ENCODE measurements at places on chromosomes 4 and X. TPM values are rescaled to one million over a fixed set of nuclear protein-coding genes. Genes with fewer than 3 reads are reported as not detected.

The LGI2 gene
- not detected for total RNA-seq

The GSX2 gene
- not detected for total RNA-seq

DNA sequence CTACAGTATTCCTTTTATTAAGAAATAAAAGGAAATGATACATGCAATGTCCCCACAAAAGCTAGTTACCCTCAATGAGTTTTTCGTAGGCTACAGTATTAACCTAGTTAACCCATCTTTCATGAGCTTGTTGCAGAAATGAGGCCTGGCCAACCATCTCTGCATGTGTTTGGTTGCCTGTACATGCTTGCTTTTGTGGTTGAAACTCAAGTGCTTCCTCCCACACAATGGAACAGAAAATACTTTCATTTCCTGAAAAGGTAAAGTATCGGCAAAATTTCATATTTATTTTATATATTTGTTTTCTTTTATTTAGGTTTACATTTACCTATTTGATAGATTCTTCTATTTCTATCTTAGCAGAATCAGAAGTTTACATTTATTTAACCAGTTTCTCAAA is 214.6 kb upstream of the FAM241A start:
- H3K36me3 ChIP-seq: no peaks in the 10 kb centered on the region
- DNase-seq: no peak
- peaks cover 11% of the 10 kb centered on the region for H3K27me3 ChIP-seq
- H3K4me1 ChIP-seq: peaks cover 3% of the 10 kb centered on the region
- no peak overlapping the region for H3K27ac ChIP-seq
- no peak overlapping the region for H3K4me3 ChIP-seq

DNA sequence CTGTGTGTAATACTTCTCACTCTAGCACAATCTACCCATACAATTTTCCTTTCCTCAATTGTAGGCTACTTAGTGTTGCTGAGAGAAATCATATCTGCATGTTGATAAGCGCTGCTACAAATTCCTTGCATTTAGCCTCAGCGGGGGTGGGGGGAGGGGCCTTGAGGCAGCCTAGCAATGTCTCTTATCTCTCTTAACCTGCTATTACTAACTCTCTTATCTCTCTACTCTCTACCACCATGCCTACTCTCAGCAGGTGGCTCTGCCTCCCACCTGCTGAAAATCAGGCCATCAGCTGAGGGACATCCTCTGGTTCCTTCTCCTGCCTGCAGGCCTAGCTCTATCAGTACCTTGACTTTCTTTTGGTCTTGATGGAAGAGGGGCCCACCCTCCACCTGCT is 98.9 kb downstream of the GPR82 start:
- peaks cover 7% of the 10 kb centered on the region for H3K4me1 ChIP-seq
- H3K4me3 ChIP-seq: no peak overlapping the region
- peaks cover 18% of the 10 kb centered on the region for H3K36me3 ChIP-seq
- DNase-seq: no peak
- H3K27me3 ChIP-seq: no peaks in the 10 kb centered on the region
- H3K27ac ChIP-seq: no peak overlapping the region

The MAP3K15 gene
- total RNA-seq: 0.38 TPM

DNA sequence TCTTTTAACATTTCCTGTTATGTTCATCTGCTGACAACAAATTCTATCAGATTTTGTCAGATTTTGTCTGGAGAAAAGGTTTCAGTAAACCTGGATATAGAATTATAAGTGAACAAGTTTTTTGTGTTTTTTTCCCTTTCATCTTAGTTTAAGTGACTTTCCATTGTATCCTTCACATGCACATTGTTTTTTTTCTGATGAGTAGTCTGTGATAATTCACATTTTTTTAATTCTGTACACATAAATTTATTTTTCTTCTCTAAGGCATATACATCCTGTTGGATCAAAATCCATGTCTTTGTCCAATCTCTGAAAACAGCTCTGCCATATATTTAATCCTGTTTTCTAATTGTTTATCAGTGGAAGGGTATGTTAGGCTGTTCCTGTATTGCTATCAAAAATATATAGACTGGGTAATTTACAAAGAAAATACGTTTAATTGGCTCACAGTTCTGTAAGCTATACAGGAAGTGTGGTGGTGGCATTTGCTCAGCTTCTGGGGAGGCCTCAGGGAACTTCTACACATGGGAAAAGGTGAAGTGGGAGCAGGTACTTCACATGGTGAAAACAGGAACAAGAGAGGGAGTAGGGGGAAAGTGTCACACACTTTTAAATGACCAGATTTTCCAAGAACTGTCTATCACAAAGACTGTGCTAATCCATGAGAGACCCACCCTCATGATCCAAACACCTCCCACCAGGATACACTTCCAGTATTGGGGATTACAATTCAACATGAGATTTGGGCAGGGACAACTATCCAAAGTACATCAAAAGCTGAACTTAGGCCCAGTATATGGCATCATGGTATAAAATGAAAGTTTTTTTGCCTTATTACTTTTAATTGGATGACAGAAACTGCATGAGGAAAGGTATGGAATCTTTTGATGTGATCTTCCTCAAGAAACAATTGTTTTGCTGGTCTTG is 45.6 kb upstream of the GRID2 start:
- no peak for DNase-seq
- H3K27ac ChIP-seq: no peak overlapping the region
- H3K36me3 ChIP-seq: no peaks in the 10 kb centered on the region
- no peaks in the 10 kb centered on the region for H3K4me1 ChIP-seq

The MAGEB6B gene
- not detected for total RNA-seq

- no peak overlapping the region for H3K27ac ChIP-seq
- no peak overlapping the region for H3K4me3 ChIP-seq
- H3K4me1 ChIP-seq: no peaks in the 10 kb centered on the region
- peaks cover 4% of the 10 kb centered on the region for H3K36me3 ChIP-seq
- peaks cover 4% of the 10 kb centered on the region for H3K27me3 ChIP-seq
Measured at GRCh38 chr4:152038238-152038637, 277.4 kb upstream of the GATB start.

GRCh38 chr4:7206911-7207567 is 14.7 kb downstream of the SORCS2 start:
- no peaks in the 10 kb centered on the region for H3K4me1 ChIP-seq
- no peak for DNase-seq
- no peak overlapping the region for H3K4me3 ChIP-seq

GRCh38 chr4:169158046-169158445 is 112.7 kb downstream of the SH3RF1 start:
- no peaks in the 10 kb centered on the region for H3K36me3 ChIP-seq
- no peak overlapping the region for H3K27ac ChIP-seq
- H3K4me1 ChIP-seq: no peaks in the 10 kb centered on the region
- H3K27me3 ChIP-seq: peaks cover 17% of the 10 kb centered on the region
- H3K4me3 ChIP-seq: no peak overlapping the region
- no peak for DNase-seq

DNA sequence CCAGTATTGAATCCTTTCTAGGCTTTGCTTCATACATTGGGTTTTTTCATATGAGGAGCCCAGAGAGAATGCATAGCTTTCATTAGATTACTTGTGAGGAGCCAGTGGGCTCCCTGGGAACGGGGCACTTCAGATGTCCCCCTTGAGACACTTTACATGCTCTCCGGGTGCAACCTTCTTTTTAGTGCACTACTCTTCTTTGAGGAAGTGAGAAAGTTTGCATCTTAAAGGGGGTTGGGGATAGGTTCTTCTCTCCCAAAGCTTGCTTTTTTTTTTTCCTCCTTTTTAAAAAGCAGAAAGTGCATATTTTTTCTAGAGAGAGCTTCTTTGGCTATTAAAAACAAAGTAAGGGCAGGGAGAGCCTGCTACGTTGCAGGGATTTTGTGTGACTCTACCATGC is 4.3 kb downstream of the HADH start:
- H3K36me3 ChIP-seq: peaks cover 32% of the 10 kb centered on the region
- no peak overlapping the region for H3K4me3 ChIP-seq
- no peaks in the 10 kb centered on the region for H3K27me3 ChIP-seq
- H3K4me1 ChIP-seq: peaks cover 28% of the 10 kb centered on the region

DNA sequence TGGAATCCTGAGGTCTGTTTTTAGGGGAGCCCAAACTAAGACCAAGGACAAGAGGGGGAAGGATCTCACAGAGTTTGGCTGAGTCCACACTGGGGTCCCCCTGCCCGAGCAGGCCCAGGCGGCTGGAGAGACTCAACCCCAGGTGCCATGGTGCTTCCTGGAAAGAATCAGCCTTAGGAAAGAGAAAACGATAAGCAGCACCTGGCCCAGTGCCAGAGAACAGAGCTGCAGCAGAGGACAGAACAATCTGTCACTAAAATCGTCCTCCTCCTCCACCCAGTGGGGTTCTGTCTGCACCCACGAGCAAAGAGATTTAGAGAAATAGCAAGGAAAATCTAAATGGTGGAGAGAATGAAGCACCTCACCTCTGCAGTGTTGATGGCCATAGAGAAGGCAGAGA is 470.5 kb downstream of the BCOR start:
- no peaks in the 10 kb centered on the region for H3K27me3 ChIP-seq
- no peak overlapping the region for H3K27ac ChIP-seq
- H3K4me3 ChIP-seq: no peak overlapping the region
- no peak for DNase-seq

The ODAM gene
- total RNA-seq: not detected

- peaks cover 31% of the 10 kb centered on the region for H3K36me3 ChIP-seq
- DNase-seq: no peak
- H3K27me3 ChIP-seq: no peaks in the 10 kb centered on the region
Measured at GRCh38 chrX:45847961-45848360, 647.3 kb upstream of the DIPK2B start.

GRCh38 chr4:85808864-85809263 is 333.9 kb downstream of the ARHGAP24 start:
- H3K4me3 ChIP-seq: no peak overlapping the region
- DNase-seq: no peak
- H3K4me1 ChIP-seq: no peaks in the 10 kb centered on the region
- no peaks in the 10 kb centered on the region for H3K27me3 ChIP-seq
- no peaks in the 10 kb centered on the region for H3K36me3 ChIP-seq

The TEX13C gene
- not detected for total RNA-seq

The TENM3 gene
- total RNA-seq: not detected

GRCh38 chrX:70324326-70324725 is 34.4 kb downstream of the KIF4A start:
- no peak overlapping the region for H3K4me3 ChIP-seq
- DNase-seq: no peak
- no peaks in the 10 kb centered on the region for H3K27me3 ChIP-seq
- H3K36me3 ChIP-seq: peaks cover 13% of the 10 kb centered on the region
- no peak overlapping the region for H3K27ac ChIP-seq

DNA sequence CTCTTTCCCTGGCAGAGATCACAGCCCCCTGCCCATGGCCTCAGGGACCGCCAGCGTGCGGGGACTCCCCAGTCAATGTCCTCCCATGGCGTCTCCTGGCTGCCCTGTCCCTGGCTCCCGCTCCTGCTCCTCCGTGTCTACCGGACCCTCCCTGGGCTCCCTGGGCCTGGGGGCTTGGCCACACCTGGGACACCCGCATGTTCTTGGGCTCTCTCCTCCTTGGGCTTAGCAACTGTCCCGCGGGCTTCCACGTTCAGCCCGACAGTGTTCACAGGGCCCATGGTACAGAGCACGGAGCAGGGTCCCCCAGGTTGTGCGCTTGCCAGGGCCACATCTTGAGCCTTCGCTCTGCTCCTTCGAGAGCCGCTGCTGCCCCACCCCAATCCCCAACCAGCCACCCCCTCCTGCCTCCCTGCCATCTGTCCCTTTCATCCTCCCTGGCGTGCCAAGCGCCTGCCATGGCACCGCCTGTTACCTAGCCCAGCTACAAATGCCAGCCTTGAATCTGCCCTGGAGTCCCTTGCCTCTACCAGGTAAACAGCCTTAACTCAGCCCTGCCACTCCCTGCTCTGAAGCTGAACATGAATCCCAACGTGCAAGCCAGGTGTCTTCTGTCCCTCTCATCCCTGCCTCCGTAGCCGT is 3.9 kb downstream of the AVPR2 start:
- DNase-seq: no peak
- H3K4me1 ChIP-seq: peaks cover 23% of the 10 kb centered on the region
- H3K4me3 ChIP-seq: no peak overlapping the region
- no peak overlapping the region for H3K27ac ChIP-seq
- no peaks in the 10 kb centered on the region for H3K27me3 ChIP-seq

Measured in activated CD8-positive, alpha-beta memory T cell treated with anti-CD3 and anti-CD28 coated beads, Interleukin-2, amount 10 ng/mL, durations not matched to agents 7 days and 5 days (primary cell).